Activated CD8-positive, alpha-beta memory T cell treated with anti-CD3 and anti-CD28 coated beads for 4 hours (primary cell): ENCODE measurements at places on chromosomes 3 and 15.

DNA sequence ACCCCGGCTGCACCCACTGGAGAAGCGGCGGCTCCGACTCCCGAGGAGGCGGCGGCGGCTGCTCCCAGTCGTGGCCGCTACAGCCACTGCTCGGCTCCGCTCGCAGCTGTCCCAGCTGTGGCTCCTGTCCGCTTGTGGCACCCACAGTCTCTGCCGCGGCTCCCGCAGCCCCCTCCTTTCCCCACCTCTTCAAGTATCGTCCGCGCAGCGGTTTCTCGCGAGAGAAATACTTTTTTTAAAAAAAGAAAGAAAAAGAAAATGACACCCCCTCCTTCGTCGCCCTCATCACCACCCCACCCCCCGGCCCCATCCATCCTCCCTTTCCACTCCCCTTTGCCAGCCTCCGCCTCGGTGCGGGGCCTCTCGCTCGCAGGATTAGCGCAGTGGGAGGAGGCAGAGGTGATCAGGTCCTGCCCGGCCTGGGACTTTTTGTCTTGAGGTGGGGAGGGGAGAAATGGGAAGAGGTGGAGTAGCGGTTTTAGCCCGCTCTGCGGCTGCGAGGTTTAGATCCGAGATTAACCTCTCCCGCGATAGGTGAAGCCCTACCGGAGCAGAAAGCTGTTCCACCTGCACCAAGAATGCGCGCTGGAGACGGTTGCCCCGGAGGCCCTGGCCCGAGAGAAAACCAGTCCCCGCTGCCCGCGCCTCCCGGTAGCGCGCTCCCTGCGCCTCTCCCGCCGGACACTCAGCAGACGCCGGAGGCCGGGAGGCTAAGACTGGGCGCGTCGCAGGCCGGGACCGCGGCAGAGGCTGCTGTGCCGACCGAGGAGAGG, at the start of gene FBN1:
Gene FBN1 (minus strand): TSS at position 152 of the 773 bp plus-strand sequence. CDS start 940 bp downstream, outside the sequence.
- DNase-seq = no peak

GRCh38 chr15:78408961-78409360, 29.1 kb upstream of the IREB2 start:
- DNase-seq = no peak

DNA sequence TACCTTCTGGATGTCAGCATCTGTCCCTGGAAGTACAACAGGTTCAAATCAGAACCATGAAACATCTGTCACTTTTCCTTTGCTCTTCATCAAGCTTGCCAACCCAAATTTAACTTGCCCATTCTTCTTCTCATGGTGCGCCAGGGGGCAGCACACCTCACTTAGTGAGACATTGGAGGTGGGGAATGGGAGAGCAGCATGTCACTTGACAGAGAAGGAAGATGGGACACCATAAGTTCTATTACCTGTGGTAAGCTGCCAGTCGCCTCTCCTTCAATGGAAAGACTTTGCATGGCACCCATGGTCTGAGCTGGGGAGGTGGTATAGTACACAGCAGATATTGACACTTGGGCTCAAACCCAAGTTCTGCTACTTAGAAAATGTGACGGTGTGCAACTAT, 2.9 kb downstream of the SCN5A start:
- no peak for DNase-seq

- DNase-seq = no peak
Measured at GRCh38 chr3:189981668-189982067, 139.0 kb downstream of the P3H2 start.

GRCh38 chr15:98203872-98204660, 243.6 kb downstream of the ARRDC4 start:
- no peak for DNase-seq

DNA sequence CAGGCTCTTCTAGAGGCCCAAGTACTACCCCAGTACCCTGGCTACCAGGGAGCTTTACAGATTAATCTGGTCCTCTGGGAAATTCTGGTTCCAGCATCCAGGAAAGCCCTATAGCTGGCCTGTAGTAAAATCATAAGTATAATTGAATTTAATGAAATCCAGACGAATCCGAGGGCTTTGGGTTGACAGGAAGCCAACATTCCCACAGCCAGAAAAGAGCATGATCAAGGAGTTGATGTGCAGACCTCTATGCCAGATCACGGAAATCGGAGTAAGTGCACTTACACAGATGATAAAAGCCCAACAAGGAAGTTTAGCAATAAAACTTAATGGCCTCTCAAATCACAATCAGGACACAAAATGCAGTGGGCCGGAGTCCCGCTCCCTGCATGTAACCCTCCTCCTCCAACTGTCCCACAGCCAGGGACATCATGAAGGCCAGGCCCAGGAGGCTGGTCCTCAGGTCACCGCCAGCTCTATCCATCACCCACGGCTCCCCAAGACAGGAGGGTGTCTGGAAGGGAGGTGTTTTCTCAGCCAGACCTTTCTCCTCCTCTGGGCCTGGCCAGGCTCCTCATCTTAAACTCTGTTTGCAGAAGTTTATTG, 62.8 kb upstream of the SEC22A start:
- no peak for DNase-seq

DNA sequence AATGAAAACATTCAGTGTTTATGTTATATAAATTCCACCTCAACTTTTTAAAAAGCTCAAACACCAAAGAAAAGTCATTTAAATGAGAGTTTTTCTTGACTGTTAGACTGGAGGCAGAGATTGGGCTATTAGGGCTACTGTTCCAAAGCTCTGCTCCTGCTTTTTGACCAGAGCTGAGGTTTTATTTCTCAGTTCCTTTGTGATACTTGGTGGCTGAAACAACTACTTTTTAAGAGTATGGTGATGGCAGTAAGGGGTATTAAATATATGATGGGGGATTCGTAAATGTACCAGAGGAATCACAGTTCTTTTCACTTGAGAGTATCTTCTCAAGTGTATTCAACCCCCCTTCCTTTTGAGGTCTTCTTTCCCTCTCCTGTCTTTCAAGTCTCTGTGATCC, 186.1 kb upstream of the CGNL1 start:
- DNase-seq = no peak
